ENCODE measurements at places on chromosomes 12 and 14.
A peak's percentile ranks its signal among the peaks of the same experiment; 100 is the strongest.

DNA sequence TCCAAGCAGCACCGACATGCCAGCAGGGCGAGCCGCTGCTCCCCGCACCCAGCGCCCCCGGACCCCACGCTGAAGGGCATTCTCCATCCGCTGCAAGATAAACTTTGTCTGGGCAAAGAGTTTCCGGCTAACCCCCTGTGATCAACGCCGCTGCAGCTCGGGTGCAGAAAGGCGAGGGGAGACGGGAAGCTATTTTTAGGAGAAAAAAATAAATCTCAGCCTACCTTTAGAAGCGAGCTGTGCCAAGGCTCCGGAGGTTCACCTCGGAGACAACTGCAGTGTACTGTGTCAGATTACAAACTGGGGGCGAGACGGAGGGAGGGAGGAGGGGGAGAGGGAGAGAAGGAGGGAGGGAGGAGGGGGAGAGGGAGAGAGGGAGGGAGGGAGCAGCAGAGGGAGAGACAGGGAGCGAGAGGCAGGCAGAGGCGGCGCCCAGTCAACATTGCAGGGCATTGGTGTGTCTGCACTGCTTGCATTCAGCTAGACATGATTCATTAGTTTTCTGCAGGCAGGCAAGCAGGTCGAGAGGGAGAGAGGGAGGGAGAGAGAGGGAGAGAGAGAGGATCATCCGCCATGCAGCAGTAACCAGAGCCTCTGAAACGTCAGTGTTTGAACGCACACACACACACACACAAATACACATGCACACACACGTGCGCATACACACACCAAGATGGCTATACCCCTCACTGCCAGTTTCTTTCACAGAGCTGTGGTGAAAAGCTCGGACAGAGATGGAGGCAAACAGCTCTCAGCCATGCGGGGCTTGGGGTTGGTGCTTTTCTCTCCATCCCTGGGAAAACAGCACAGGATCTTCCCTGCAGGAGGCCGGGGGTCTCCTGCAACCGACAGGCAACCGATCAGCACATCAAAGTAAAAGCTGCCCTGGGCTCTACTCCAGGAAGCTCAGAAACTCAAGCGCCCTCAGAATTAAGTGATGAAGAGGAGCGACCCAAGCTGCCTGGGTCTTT lies at the start of gene RIMBP2:
TSS of gene RIMBP2 (minus strand) at position 302 of the 971 bp plus-strand sequence. CDS start 237,286 bp downstream, outside the sequence.
- DNase-seq: peak; percentile 74

GRCh38 chr12:86290615-86291014 lies 34.4 kb upstream of the MGAT4C start:
- no peak for DNase-seq

DNA sequence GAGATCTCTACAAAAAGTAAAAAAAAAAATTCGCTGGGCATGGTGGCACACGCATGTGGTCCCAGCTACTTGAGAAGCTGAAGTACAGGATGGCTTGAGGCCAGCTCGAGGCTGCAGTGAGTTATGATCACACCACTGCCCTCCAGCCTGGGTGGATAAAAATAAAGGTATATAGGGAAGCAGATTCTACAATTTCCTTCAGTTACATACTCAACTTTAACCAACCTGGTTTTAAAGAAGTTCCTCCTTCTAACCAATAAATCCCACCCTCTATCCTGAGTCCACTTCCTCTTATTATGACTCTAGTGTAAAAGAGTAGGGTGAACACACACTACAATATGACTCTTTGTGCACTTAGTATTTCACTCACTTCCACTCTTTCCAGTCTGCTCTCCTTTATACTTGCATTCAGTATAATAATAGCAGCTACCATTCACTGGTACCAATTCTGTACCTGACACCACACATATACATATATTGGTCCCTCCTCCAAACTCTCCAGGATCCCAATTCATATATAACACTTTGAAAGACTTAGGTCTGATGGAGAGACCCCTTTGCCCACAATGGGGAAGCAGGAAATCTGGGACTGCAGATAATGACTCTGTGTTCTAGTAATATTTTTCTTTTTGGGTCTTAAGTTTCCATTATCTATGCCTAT lies 2.3 kb downstream of the ARF3 start:
- no peak for DNase-seq

DNA sequence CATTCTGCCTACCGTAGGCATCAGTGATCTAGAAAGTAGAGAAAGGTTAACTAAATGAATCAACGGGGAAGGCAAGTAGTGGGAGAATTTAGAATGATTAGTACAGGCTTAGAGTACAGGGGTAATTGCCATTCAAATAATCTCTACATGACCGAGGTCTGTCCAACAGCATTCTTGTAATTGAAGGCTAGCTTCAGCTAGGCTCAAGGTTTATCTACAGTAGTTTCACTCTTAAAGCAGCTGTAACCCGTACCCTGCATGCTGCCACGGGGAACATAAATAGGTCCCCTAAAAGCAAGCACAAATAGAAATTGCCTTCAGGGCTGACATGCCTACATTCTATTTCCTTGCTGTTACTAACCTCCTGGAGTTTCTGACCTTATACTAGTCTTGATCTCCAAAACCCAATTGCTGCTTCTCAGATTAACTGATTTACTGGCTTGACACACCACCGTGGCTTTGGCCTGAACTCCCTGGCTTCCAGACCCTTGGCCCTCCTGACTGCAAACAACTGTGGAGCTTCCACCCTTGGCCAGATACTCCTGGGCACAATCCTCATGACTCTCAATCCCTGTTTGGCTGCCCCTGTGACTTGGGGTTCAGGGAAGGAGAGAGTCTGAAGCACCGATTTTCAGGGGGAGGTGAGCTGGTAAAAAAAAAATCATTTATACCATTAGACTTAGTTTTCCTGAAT lies 242.1 kb upstream of the FOXN3 start:
- DNase-seq: no peak

GRCh38 chr12:26138860-26139259 lies 14.0 kb upstream of the BHLHE41 start:
- DNase-seq: no peak

DNA sequence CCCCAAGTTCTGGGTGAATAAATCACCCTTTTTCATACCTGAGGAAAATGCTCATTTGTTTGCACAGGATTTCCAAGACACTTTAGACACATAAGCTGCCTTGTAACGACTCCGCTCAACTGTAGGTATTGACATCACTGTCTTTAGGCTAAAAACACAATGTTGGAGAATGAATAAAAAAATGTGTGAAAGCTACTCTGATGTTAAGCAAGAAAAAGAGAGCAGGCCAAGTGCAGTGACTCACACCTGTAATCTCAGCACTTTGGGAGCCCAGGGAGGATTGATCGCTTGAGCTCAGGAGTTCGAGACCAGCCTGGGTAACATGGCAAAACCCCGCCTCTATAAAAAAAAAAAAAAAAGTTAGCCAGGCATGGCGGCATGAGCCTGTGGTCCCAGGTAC lies 11.1 kb upstream of the CIPC start:
- no peak for DNase-seq

DNA sequence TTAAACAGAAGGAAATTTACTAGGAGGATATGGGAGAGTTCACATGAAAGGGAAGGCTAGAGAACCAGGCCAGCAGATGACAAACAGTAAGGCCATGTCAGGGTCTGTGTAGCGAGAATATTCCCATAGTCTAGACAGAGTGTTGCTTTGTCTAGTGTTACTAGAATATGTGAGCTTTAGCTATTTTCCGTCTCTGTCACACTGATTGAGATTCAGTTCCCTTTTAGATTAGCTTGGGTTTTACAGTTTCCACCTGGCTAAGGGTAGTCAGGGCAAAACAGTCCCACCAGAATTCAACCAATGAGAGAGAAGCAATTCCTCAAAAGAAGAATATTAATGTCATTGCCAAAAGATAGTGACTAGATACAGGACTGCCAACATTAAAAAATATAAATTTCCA lies 82.8 kb upstream of the MDM1 start:
- no peak for DNase-seq

DNA sequence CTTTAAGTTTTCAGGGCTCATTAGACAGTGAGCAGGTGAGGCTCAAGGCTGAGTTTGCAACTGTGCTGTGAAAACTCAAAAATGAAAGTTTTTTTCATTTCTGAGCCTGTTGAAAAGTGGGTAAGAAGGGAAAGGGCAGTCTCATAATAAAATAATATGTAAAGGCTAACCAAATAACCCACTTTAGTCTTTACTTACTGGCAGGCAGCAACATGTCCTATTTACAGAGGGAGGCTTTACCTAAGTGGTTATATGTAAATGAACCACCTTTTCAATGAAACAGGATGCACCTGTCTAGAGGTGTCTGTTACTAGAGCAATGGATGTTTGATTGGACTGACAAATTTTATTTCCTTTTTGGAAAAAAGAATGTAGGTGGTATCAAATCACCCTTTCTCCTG lies 158.0 kb downstream of the ETV6 start:
- DNase-seq: peak; percentile 89

GRCh38 chr14:55532645-55533344 lies 47.2 kb upstream of the KTN1 start:
- DNase-seq: no peak

DNA sequence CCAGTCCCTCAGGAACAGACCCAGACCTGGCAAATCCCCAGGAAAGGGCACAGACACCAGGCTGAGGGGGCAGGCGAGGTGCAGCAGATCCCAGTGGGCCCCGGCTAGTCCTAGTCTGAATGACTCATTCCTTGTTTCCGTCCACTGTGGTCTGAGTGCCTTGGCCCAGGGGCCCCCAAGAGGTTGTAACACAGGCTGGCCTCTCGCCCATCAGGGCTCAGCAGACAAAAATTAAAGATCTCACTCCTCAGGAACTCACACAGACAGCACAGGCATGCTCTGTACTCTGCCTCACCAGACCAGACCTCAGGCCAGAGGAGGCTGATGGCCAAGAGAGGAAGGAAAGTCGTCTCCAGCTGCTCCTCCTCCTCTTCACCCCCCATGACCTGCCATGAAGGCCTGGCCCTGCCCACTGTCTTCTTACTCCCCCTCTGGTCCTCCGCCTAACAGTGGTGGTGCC lies 7.7 kb upstream of the LTBP2 start:
- no peak for DNase-seq

DNA sequence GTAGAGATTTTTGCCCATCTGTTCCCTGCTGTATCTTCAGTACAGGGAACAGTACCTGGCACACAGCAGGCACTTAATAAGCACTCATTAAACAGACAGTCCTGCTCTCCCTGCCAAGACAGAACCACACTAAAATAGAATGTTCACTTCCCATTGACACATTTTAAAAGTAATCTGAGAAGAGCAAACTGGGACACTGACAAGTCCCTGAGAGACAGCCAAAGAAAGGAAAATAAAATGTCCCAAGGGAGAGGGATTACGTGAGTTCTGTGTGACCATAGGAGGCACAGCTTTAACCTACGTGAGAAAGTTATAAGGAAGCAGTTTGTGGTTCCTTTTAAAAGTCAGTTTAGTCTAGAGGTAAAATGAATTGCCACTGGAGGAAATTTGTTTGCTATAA lies 43.9 kb upstream of the SYCP3 start:
- no peak for DNase-seq
